ENCODE measurements at places on chromosomes 13 and 19.
A peak's percentile ranks its signal among the peaks of the same experiment; 100 is the strongest.

DNA sequence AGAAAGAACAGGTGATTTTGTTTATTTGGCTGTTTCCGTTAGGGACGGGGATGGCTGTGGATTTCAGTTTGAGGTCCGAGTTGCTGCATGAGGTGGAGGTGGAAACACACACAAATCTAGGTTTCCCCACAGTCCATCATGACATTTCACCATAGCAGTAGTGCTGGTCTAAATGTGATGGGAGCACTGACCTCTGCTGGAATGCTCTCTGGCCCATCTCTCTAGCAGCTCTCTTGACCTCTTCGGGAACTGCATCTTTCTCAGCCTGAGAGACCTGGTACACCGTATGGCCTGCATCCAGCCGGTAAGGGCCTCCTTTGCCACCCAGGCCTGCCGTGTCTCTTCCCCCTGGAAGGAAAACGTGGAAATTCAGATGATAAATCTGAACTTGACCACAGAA is 154.0 kb downstream of the RGCC start:
- no peak overlapping the region for H3K27ac ChIP-seq
- no peaks in the 10 kb centered on the region for H3K27me3 ChIP-seq
- H3K4me1 ChIP-seq = peaks cover 56% of the 10 kb centered on the region

GRCh38 chr13:97982286-97982685 is 28.8 kb downstream of the IPO5 start:
- no peaks in the 10 kb centered on the region for H3K27me3 ChIP-seq
- no peak overlapping the region for H3K4me3 ChIP-seq
- H3K27ac ChIP-seq = peak overlapping the region; percentile 62
- DNase-seq = no peak

DNA sequence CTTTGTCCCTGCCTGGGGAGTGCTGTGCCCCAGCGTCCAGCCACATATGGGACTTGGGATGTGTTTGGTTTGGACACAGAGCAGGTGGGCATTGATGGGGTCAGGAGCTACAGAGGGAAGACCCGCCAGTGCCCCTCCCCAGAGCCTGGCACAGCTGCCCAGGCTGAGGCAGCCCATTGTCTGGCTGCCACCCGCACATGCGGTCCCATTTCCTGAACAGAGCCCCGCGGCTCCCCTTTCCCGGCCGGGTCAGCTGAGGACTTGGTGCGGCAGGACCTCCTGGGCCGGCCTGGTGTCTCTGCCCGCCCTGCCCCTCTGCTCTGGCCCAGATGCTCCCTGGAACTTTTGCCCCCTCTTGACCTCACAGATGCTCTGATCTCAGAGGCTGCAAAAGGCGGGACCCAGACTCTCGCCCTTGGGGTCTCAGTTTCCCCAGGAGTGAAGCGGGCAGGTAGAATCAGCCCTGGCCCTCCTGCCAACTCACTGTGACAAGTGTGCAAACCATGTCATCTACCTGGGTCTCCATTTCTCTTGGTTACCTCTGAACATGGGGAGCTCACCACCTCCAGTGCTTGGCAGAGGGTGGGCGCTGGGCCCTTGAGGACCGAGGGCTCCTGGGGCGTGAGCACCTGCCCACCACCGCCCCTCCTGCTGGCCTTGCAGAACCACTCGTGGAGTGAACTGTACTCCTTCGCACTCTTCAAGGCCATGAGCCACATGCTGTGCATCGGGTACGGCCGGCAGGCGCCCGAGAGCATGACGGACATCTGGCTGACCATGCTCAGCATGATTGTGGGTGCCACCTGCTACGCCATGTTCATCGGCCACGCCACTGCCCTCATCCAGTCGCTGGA is 17.8 kb downstream of the HCN2 start:
- no peak overlapping the region for H3K27ac ChIP-seq
- H3K4me3 ChIP-seq = no peak overlapping the region
- H3K36me3 ChIP-seq = no peaks in the 10 kb centered on the region
- no peak for DNase-seq
- no peaks in the 10 kb centered on the region for H3K27me3 ChIP-seq
- peaks cover 4% of the 10 kb centered on the region for H3K4me1 ChIP-seq

DNA sequence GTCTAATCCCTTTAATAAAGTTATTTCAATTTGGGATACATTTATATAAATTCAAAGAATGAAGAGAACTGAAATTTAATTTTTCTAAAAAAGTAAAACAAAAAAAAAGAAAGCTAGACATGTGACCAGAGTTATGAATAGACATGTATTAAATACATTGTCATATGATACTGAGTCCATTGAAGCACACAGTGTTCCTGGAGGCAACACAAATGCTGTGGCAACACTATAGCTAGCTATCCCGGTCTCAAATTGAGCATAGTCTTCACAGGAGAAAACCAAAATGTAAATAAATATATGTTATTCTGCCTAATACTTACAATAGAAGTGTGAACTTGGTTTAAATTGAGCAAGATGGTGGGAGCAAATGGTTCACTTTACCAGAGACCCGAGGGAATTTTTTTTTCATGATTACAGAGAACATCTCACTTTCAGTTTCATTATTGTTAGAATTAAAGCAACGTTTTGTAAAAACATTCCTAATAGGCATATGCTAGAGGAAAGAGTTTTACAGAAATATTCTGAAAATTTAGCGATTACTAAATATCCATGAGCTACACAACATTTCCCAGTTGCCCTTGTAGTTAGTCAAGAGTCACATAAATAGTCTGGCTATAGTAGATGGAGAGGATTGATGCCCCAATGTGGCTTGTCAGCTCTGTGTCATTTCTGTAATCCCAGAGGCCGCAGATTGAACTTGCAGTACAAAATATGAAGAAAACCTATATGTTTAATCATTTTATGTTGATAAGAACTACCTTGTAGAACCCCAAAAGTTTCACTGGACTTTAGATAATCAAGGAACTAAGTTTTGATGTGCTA is 775.7 kb upstream of the SPRY2 start:
- no peaks in the 10 kb centered on the region for H3K27me3 ChIP-seq
- H3K27ac ChIP-seq = no peak overlapping the region
- H3K4me3 ChIP-seq = no peak overlapping the region

- no peak for DNase-seq
- H3K4me3 ChIP-seq = no peak overlapping the region
- no peak overlapping the region for H3K27ac ChIP-seq
- peaks cover 14% of the 10 kb centered on the region for H3K4me1 ChIP-seq
- H3K36me3 ChIP-seq = no peaks in the 10 kb centered on the region
Observed at GRCh38 chr13:27279506-27279905, 8.9 kb downstream of the RASL11A start.

Data from mesothelial cell of epicardium (in vitro differentiated cells).